ENCODE measurements at places on chromosomes 7 and 10.

- no peak for DNase-seq
Observed at GRCh38 chr10:126839094-126839761, 66.0 kb upstream of the DOCK1 start.

GRCh38 chr10:34995925-34996324 is 94.2 kb downstream of the CUL2 start:
- DNase-seq, result no peak

GRCh38 chr7:2016761-2017480 is 215.8 kb downstream of the MAD1L1 start:
- no peak for DNase-seq

DNA sequence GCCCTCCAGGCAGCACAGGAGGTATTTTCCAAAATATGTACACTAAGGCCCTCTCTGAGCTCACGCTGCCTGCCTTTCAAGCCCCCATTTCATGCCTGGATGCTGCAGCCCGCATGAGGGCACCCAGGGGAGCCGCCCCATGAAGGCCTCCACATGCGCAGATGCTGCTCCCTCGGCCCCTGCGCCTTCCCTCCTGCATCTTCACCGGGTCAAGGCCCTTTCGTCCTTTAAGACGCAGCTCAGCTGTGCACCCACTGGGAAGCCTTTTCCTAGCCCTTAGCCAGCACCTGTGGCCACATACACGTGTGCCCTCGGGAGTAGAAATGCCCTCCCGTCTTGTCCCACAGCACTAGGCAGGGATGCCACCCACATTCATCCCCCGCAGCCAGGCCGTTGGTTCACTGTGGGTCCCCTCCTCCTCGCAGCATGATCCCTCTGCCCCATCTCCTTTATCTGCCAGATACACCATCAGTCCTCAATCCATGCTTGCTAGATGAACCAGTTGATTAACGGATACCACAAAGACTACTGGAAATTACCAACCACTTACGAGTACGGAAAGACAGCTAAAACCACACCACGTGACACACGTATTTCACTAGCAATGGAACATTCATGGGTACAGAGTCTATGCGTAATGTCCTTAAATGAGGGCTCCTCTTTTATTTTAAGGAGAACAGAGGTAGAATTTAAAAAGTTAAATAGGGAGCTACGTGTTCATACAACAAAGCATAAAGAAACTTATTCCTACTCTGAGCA is 278.0 kb downstream of the TNS3 start:
- no peak for DNase-seq

DNA sequence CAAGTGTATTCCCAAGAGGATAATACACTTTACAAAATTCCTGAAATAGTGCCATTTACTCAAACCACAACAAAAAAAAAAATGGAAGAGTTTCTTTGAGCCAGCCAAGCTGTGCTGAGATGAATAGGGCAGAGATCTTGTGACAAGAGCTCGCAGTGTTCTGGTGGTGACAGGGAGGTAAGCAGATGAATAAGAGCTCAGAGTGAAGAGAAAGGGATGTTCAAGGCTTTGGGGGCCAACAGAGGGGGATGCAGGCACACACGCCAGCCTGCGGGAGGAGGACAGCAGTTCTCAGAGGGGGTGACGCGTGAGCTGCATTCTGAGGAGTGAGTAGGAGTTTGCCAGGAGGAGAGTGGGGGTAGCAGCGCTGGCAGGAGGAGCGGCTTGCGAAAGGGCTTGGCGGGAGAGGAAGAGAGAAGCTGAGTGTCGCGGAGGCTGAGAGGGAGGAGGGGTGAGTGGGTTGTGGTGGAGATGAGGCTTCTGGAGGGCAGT is 194.4 kb upstream of the IMMP2L start:
- DNase-seq, result no peak

GRCh38 chr10:111080224-111080623 is 3.4 kb downstream of the ADRA2A start:
- DNase-seq, result no peak

GRCh38 chr7:88357781-88358525 is 51.3 kb upstream of the STEAP4 start:
- DNase-seq, result no peak

DNA sequence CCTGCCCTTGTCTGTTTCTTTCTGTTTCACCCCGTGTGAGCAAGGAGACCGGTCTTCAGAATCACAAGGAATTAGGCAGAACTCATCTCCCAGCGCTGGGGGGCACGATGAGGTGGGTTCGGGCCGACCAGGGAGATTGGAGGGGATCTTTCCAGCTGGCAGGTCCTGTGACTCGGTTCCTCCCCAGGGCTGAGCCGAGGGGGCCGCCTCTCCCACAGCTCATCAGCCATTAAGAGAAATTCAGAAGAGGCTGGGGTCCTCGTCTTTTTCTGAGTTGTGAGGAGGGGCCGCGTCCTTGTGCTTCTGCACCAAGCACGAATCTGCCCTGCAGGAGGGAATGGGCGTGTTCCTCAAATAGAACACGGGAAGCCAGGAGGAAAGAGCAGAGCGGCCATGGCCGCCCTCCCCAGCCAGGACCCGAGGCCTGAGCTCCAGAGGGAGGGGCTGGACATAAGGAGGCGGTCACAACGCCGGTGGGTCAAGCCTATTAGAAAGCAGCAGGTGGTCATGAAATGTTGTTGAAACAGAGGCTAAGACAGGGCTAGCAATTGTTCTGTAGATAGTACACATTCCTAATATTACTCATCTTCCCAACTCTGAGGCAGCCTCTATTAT is 125.3 kb downstream of the ADARB2 start:
- DNase-seq, result no peak

- DNase-seq, result no peak
Observed at GRCh38 chr7:146345251-146345650, 228.7 kb downstream of the CNTNAP2 start.

- peak; percentile 48 for DNase-seq
Observed at GRCh38 chr7:124152859-124153692, 120.2 kb upstream of the TMEM229A start.

Data from EH (cell line).